Amniotic epithelial cell (primary cell): ENCODE measurements at places on chromosomes 2 and 18.

DNA sequence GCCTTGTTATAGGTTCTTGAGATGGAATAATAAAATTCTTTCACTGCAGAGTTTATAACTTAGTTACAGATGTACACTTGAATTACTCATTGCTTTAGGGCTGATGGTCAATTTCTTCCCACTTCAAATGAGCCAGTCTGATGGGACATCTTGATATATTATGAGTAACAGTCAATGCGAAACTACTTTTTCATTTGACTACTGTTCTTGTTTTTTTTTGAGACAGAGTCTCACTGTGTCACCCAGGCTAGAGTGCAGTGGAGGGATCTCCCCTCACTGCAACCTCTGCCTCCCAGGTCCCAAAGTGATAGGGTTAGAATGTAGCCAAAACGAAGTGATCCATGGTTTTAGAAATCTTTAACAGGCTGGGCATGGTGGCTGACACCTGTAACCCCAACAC is 57.1 kb downstream of the ST3GAL5 start:
- no peak for DNase-seq

GRCh38 chr18:78716022-78716421 is 263.6 kb upstream of the SALL3 start:
- no peak for DNase-seq

DNA sequence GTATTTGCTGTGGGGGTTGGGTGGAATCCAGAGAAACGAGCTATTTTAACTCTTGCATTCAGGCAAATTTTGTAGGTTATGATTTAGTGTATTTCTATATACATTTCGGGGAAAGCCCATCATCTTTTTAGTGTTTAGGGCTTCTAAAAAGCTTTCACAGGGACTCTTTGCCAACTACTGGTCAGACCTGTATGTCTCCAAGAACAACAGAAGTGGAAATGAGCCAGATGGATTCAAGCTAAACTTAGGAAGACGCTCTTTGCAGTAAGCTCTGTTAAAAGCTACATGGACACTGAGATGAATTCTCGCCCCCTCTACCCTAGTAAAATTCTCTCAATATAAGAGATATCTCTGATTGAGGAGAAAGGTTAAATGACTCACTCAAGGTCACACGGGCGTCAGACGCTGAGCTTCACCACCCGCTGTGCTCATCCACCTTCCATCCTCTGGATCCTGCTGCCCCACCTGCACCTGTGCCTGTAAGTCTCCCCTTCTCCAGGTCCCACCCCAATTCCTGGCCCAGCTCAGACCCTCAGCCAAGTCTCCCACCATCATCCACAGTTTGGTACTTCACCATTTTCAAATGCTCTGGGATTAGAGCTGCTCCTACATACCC is 85.6 kb downstream of the MARCHF4 start:
- DNase-seq, result peak; percentile 3

DNA sequence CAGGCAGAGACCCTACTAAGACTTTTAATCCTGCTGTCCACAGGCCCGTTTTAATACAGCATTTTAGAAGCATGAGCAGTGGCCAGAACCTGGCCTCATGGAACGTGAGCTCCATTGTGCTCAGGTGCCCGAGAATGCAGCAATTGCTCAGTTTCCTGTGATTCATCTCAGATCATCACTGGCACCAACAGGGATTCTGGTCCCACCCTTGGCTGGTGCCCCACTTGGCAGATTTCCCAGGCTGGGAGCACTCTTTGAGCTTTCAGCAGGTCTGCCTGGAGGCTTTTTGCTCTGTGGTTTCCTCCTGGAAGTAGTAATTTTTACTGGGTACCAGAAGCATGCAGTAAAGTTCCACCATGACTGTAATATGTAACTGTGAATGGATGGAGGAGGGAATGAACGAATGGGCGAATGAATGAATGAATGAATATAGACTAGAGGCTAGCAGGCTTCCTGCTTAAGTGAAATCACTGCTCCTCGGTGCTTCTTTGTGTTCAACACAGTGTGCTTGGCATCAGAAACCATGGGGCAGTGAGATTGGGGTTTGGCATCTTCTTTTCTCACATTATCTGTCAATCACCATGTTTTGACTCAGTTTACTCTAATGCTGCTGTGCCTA is 312.9 kb downstream of the PRKCE start:
- peak; percentile 63 for DNase-seq

GRCh38 chr2:40346535-40347354 is 105.1 kb downstream of the SLC8A1 start:
- DNase-seq, result no peak

- DNase-seq, result peak; percentile 93
Observed at GRCh38 chr2:162113776-162114168, 38.3 kb downstream of the GCG start.

DNA sequence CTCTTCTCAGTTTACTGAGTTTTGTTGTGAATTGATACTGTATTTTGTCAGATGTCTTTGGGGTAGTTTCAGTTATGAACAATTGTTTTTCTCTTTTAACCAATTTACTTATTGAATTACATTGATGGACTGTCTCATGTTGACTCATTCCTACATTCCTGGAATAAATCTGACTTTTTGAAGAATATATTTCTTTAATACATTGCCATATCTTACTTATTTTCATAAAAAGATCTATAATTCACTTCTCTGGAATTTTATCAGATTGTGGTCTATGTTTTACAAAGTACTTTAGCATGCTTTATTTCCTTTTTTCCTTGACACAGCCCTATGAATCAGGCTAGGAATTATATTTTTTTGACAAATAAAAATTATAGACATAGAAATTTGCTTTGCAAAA is 268.3 kb downstream of the PLCL1 start:
- DNase-seq, result no peak

DNA sequence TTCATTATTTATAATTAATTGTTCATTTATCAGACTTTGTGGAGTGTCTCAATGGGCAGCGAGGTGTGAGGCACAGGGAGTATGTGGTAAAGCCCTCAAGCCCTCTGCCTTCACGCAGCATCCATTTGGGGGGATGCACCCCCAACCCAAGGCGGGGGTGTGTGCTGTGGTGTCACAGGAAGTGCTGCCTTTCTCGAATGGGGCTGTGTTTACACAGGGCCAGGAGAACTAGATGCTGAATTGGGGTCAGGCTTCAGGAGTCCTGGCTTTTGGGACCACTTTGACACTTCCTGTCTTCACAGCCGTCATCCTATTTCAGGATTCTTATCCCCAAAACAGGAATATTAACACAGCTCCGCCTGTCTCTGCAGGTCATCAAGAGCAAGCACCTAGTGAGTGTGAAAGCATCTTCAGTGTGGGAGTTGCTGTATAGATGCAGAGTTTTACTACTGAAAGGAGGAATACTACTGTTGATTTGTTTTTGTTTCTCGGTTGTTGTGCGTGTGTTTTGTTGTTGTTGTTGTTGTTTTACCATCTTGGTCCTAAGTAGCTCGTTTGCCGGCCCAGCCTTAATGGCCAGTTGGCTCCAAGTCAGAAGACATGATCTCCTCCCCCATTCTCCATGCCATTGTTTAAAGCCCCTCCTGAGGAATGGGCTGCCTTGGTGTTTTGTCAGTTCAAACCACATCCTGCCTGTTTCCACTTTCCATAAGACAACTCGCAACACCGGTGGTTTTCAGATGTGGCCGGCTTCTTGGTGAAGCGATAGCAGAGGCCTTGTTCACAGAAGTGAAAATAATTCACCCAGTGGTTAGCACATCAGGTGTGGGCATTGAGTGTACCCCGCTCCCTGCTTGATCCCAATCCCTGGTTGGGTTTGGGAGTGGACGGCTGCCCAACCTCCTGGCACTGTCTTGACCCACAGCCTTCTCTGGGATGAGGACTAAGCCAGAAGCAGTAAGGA is 221.3 kb downstream of the BCL2 start:
- no peak for DNase-seq

GRCh38 chr2:62774555-62775366 is 69.2 kb downstream of the EHBP1 start:
- peak; percentile 65 for DNase-seq

DNA sequence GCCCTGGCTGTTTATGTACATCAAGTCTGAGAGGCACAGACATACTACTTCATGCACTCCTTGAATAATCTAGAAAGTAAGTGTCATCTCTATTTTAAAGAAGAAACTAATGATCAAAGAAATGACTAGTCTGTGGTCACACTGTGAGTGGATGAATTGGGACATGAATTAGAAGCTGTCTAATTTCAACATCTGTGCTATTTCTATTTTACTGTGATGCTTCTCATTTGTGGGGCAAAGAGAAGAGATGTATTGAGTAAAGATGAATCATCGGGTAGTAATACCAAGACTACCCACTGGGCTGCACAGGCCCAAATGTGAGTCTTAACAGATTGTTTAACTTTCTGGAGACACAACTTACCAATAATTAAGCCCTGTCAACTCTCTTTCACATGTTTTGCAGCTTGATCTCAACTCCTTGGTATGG is 42.4 kb upstream of the MTIF2 start:
- peak; percentile 66 for DNase-seq

DNA sequence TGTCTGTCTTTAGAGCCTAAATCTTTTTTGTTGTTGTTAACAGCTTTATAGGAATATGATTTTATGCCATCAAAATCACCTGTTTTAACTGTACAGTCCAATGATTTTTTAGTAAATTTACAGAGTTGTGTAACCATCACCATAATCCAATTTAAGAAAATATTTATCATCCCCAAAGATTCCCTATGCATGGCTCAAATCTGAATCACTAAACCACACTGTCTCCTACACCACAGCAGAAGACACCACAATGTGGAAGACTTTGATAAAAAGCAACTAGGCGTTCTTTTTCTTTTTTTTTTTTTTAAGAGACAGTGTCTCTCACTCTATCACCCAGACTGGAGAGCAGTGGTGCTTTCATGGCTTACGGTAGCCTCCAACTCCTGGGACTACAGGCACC is 99.6 kb downstream of the TXNL1 start:
- DNase-seq, result peak; percentile 67
